Hindlimb muscle (tissue), 1 donor: ENCODE measurements at places on chromosomes 1 and 21. TPM values are rescaled to one million over a fixed set of nuclear protein-coding genes. Genes with fewer than 3 reads are reported as not detected.

DNA sequence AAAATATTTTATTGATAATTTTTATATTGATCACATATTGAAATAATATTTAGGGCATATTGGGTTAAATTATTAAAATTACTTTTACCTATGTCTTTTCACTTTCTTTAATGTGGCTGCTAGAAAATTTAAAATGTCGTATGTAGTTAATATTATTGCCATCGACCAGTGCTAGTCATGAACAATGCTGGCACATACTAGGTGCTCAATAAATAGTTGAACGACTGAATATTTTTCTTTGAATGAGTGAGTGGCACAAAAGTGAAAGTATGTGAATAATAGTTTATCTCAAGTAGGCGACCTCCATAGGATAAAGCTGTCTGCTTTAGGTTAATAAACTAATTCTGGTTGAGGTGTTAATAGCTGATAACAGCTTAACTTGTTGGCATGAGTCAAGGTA is 150.8 kb upstream of the FGGY start:
- no peak for DNase-seq

DNA sequence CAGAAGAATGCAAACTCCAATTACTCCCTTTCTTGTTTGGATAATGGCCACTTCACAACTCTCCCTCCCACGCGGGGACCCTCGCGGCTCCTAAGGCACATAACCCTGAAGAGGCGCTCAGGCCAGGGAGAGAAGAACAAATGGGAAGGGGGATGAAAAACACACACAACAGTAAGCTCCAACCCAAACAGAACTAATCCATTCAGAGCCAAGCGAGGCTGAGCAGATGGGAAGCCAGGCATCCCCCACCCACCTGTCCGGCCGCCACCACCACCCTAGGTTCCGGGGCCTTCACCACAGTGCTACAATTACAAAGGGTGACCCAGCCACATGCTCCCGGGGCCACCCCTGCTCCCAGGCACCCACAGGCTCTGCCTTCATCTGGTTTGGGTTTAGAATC is 101.5 kb downstream of the MRPL37 start:
- no peak for DNase-seq

DNA sequence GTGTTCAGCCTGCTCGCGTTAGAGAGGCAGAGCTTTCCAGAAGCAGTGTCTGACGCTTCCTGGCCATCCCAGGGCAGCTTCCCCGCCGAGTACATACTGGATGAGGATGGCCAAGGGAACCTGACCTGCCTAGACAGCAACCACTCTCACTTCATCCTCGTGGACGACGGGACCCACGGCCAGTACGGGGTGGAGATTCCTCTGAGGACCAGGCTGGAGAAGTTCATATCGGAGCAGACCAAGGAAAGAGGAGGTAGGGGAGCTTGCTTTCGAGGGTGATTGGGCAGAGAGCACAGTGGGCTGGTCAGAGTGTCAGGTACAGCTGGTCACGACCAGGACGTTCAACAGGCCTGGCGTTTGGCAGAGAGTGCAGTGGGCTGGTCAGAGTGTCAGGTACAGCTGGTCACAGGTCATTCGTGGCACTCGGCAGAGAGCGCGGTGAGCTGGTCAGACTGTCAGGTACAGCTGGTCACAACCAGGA is 22.4 kb downstream of the TRPM2 start:
- no peak for DNase-seq

DNA sequence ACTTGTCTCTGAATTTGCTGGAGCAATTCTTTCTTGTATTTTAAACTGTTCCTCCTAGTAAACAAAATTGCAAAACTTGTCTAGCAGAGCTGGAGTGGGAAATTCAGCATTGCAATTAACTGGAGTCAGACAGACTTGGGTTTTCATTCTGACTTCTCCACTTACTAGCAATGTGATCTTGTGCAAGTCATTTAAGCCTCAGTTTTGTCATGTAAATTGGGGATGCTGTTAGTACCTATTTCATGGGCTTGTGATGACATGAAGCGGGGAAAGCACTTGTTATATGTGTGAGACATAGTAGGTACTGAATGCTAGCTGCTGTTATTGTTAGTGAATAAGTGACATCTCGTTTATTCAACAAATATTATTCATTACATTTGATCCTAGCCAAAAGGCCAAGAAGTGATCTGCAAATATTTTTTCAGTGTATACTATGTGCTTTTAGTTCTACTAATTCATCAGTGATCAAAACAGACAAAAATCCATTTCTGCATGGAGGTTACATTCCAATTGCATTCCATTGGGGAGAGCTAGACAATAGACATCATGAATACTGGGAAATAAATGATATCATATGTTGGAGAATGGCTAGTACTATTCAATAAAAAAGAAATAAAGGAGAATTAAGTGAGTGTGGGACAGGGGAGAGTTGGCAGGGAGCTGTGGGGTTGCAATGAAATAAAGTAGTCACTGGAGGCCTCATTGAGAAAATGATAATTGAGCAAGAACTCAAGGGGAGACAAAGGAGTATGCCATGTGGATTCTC is 47.1 kb downstream of the CACHD1 start:
- DNase-seq = no peak

DNA sequence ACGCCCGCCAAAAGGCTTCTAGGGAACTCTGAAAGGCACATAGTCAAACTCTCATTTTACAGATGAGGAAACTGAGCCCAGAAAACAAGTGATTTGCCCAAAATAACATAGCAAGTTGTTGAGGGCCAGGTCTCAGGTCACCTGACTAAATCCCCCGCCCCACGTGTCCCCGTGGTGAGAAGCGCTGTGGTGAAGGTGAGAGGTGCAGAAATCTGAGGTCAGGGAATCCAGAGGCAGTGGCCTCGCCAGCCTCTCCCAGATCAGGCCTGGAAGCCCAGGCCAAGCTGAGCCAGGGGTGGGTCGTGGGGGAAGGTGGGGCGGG is 5.1 kb downstream of the HDGF start:
- no peak for DNase-seq

- DNase-seq = peak; percentile 36
Observed at GRCh38 chr1:145886816-145887215, 1.1 kb upstream of the ANKRD35 start.

DNA sequence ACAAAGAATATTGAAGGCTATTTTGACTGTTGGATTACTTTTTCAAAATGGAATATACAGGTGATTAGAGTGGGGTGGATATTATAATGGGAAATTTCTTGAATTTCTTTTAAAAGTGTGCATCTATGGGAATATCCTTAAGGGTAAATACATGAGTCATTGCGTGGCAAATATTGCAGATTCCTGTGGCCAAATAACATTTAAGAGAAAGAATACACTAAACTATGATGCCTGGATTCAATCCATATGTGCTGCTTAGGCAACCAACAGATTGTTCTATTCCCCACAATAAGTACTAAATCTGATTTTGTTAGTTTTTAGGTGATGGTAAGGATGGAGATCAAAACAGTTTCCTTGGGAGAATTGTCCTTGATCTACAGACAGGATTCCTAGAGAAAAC is 119.5 kb downstream of the HMCN1 start:
- DNase-seq = no peak

DNA sequence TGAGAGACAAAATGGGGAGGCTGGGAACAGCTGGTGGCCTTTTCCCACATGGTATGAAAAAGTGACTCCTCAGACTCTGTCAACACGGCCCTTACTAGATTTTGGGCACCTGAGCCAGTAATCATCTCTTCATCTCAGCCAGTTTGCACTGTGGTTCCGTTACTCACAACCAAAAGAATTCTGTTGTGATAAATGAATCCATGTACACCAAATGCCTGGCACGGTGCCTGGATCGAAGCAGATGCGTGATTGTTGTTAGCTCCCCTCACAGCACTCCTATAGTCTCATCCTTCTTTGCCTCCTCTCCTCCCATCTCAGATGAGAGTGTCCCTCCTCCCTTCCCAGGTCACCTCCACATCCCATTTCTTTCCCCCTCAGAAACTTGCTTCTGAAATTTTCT is 57.9 kb upstream of the GJB5 start:
- no peak for DNase-seq

- DNase-seq = no peak
Observed at GRCh38 chr1:54051933-54052430, 1.0 kb downstream of the TMEM59 start.

DNA sequence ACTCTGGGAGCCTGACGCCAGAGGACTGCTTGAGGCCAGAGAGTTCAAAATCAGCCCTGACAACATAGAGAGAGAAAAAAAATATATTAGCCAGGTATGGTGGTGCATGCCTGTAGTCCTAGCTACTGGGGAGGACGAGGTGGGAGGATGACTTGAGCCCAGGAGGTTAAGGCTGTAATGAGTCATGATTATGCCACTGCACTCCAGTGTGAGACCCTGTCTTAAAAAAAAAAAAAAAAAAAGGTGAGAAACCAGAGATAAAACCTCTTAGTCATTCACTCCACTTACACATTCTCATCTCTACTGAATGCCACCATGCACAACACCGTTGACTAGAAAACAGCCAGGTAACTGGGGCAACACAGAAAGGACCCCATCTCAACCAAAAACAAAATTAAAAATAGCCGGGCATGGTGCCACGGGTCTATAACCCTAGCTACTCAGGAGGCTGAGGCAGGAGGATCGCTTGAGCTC is 178.1 kb downstream of the SLC45A1 start:
- DNase-seq = no peak

GRCh38 chr1:209513226-209513625 is 70.3 kb upstream of the CAMK1G start:
- DNase-seq = no peak

- no peak for DNase-seq
Observed at GRCh38 chr1:89995598-89996449, 914 bp downstream of the ZNF326 start.

GRCh38 chr1:17772615-17773212 is 17.6 kb downstream of the ACTL8 start:
- DNase-seq = no peak

DNA sequence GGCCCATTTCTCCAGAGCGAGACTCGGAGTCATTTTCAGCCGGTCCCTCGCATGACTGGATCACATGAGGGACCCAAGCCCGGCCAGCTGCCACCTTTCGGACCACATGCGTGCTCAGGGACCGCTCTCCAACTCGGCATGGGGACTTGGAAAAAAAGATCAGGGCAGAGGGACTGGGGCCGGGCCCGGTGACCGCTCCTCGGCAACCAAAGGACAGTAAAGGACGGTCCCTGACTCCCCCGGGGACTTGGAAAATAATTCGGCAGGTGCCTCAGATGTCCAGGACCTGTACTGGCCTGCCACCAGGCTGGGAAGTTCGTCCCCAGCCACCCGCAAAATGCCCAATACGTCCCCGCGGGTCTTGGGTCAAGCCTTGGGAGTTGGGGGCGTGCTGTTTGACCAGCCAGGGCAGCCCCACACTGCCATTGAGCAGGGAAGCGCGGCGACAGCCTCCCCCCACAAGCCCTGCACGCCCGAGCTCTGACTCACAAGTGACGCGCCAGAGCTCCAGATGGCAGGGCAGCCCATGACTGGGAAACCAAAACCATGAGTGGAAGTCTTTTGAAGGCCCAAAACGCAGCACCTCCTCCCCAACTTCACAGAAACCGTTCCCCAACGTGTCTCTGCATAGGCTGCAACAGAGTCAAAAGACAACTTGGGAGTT is 134.5 kb downstream of the LIPI start:
- no peak for DNase-seq

GRCh38 chr21:27564684-27565301 is 597.9 kb upstream of the ADAMTS5 start:
- no peak for DNase-seq

- DNase-seq = no peak
Observed at GRCh38 chr1:51222136-51222787, 13.8 kb upstream of the RNF11 start.

DNA sequence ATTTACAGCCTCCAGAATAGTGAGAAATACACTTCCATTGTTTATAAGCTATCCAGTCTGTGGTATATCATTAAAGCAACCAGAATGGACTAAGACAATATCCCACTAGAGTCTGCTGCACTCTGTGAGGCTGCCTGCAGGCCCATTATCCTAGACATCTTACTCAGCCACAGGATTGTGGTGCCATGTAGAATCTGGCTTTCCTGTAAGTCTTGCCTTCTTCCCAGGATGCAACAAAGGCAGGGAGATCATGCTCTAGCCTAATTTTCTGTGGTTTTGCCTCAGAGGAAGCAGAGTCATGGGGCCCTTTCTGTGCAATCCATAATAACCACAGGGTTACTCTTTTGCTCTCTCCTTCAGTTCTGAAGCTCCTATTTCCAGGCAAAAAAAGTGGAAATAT is 299.1 kb upstream of the DEPDC1 start:
- no peak for DNase-seq

DNA sequence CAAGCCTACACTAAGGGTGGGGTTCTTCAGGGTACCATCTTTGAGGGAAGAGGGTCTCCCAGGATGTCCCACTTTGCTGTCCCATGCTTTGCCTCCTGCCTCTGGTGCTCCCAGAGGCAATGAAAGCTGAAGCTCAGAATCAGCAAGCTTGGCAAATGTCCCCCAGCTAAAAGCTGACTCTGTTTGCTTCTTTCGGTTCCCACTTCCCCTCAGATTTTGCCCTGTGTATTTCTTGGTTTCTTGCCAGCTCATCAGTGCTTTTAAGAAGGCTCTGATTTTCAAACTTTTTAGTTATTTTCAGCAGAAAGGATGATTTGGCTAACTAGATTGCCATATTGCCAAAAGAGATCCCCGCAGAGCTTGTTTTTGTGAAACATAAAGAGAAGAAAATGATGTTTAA is 33.1 kb upstream of the COG2 start:
- peak; percentile 22 for DNase-seq

DNA sequence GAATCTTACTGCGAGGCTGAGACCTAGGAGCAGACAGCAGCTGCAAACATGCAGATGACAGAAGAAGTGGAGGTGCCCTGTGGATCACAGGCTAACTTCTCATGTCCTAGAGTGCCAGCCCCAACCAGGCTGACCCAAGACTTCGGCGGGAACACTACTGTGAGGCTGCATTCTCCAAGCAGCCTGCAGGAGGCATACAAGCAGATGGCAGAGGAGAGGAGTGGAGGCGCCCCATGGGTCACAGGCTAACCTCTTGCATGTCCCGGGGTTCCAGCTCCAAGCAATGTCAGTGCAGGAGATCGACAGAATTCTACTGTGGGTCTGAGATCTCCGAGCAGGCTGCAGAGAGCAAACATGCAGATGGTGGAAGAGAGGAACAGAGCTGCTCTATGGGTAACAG is 98.1 kb upstream of the ZNF678 start:
- DNase-seq = no peak

- no peak for DNase-seq
Observed at GRCh38 chr21:41141031-41141457, 26.9 kb upstream of the BACE2 start.

- DNase-seq = no peak
Observed at GRCh38 chr1:40079774-40080400, 17.2 kb downstream of the PPT1 start.

- DNase-seq = no peak
Observed at GRCh38 chr21:14888202-14888601, 176.6 kb downstream of the NRIP1 start.

- DNase-seq = no peak
Observed at GRCh38 chr1:223393275-223394214, at the start of gene CCDC185. Gene CCDC185 (plus strand): TSS chr1:223393415. CDS start chr1:223393476, 61 bp downstream.

The ST6GALNAC3 gene
- polyA plus RNA-seq = 3.7 TPM

The NBPF4 gene
- not detected for polyA plus RNA-seq

The NUP210L gene
- polyA plus RNA-seq = not detected

The SNX7 gene
- 21.9 TPM for polyA plus RNA-seq

The ANKRD35 gene
- 2.7 TPM for polyA plus RNA-seq

The CNR2 gene
- 0.05 TPM for polyA plus RNA-seq

The B3GALT2 gene
- 13.3 TPM for polyA plus RNA-seq

The OR10X1 gene
- not detected for polyA plus RNA-seq

The LCA5L gene
- polyA plus RNA-seq = 1.8 TPM

The C1orf185 gene
- not detected for polyA plus RNA-seq

The CDC14A gene
- 6.0 TPM for polyA plus RNA-seq

The KIF1B gene
- polyA plus RNA-seq = 203 TPM

The PRPF38A gene
- 44.6 TPM for polyA plus RNA-seq

The ZNF697 gene
- 10.8 TPM for polyA plus RNA-seq

The HLX gene
- 17.0 TPM for polyA plus RNA-seq

The TAL1 gene
- 3.6 TPM for polyA plus RNA-seq

The ADCY10 gene
- polyA plus RNA-seq = 0.17 TPM

The GPX7 gene
- 136 TPM for polyA plus RNA-seq
